ENCODE measurements at places on chromosomes 1 and 21.

GRCh38 chr1:216805233-216805632 is 82.0 kb upstream of the ESRRG start:
- no peak for DNase-seq

DNA sequence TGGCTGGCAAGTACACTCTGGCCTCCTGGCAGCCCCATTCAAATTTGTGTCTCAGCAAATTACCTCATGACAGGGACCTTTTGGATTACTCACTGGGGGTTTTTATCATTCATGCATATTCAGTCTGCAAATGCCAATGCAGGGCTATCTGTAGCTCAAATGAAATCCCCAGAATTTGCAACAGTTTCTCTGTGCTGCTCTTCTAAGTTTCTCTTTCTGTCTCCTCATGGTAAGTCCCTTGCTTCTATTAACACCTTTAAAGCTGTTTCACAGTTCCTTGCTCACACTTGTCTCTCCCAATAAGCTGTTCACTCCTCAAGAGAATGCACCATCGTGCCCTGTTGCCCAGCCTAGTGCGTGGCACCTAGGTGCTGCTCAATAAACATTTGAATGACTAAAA is 3.3 kb upstream of the FAM78B start:
- no peak for DNase-seq

DNA sequence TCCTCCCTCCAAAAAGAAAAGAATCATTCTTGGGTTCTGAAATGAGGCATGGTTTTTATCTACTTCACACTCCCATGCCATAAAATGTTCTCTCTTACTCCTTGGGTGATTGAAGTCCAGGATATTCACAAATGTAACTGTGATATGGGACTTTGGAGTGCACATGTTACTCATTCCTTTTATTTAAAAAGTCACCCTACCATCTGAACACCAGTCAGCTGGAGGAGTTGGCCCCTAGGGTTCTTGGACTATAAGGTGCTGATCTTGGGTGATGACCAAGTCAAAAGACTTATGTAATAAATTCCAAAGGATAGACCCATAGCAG is 128.4 kb downstream of the CLIC6 start:
- DNase-seq: no peak

DNA sequence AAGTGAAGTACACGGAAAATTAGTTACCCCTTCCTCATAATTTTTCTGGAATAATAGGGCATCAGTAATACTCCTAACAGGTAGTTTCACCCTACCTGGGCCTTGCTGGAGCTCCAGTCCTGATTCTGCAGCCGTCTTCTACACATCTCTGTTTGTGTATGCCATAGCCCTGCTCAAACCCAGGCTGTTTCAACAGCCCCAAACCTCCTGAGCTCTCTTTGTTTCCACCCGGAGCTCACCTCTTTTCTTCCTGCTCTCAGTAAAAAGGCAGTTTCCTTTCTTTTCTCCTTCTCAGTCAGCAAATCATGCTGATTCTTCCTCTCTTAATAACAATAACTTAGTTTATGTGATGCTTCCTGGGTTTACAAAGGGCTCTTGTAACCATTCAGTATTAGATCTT is 355.1 kb upstream of the RUNX1 start:
- no peak for DNase-seq

- no peak for DNase-seq
Measured at GRCh38 chr1:217135987-217136894, 413.0 kb upstream of the ESRRG start.

DNA sequence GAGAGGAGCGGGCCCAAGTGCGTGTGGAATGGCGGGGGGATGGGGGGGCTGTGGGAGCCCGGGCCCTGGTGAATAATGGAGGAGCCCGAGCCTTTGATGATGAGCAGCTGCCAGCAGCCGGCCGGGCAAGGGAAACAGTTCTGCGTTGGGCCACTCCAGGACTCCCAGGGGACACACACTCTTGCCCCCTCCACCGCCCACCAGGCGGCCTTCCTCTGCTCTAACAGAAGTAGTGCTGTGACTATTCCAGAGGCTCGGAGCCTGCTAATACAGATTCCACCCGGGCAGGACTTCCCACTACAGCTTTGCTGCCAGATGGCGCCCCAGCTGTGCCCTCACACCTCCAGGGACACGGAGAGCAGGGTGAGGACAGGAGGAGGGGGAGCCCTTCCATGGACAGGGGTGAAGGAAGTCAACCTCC is 48.2 kb upstream of the LRP8 start:
- no peak for DNase-seq

DNA sequence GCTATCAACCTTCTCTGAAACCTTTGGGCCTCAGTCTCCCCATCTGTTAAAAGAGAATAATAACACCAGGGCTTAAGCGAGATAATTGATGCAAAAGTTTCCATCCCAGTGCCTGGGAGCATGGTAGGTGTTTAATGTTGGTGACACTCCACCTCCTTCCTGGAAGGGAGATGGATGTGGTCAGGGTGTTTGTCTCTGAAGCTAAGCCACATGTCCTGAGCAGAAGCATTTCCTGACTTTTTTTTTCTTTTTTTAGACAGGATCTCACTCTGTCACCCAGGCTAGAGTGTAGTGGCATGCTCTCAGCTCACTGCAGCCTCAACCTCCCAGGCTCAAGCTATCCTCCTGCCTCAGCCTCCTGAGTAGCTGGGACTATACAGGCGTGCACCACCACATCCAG is 72.6 kb upstream of the HMGB4 start:
- DNase-seq: no peak

- no peak for DNase-seq
Measured at GRCh38 chr1:246447501-246447900, 59.6 kb downstream of the SMYD3 start.

GRCh38 chr1:9842073-9842711 is 18.4 kb upstream of the CLSTN1 start:
- DNase-seq: no peak

GRCh38 chr1:44539991-44540730 is 134.1 kb downstream of the TMEM53 start:
- no peak for DNase-seq

DNA sequence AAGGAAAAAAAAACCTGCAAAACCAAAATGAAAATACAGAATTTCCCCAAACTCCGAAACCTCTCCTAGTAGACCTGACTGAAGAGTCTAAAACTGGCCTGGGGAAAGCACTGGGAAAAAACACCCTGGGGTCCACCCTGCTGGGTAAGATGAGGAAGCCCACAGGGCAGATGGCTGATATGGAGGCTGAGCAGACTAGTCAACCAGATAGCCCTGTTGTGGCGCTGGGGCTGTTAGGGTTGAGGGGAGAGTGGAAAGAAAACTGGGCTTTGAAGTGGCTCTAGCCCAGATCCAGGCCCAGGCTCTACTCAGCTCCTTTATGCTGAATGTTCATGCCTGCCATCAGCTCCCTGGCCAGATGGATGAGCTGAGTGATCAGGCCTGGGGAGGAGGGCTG is 6.8 kb upstream of the SLAMF1 start:
- no peak for DNase-seq

GRCh38 chr1:64769482-64769881 is 24.6 kb downstream of the RAVER2 start:
- DNase-seq: no peak

GRCh38 chr21:45470087-45470515 is 65.1 kb downstream of the COL18A1 start:
- no peak for DNase-seq

GRCh38 chr1:225260319-225260718 is 167.5 kb downstream of the LBR start:
- DNase-seq: no peak

DNA sequence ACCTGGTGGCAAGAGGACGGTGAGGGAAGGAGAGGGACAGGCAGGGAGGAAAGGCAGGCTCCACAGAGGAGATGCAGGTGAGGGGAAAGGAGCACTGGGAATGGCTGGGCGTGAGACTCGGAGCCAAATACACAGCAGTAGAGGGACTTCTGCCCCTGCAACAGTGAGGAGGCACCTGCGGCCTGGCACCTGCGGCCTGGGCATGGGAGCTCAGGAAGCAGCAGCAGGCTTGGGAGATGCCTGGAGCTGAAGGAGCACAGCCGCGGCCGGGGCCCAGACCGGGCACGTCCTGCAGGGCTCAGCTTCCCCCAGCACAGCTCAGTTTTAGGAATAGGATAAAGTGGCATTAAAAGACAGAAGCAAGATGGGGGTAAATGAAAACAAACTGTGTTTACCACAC is 20.9 kb upstream of the TSPEAR start:
- no peak for DNase-seq

- no peak for DNase-seq
Measured at GRCh38 chr1:75720820-75721219, 3.7 kb upstream of the ACADM start.

DNA sequence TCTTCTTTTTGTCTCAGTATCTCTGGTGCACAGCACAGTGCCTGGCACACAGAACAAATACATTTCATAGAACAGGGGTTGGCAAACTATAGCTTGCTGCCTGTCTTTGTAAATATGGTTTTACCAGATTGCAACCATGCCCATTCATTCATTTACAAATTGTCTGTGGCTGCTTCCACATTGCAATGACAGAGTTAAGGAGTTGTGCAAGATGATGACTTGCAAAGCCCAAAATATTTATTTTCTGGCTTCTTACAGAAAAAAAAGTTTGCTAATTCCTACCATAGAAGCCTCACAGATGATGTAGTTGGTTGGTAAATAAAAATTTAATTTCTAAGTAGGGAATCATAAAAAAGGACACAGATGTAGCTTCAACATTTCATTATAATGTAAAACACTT is 11.2 kb upstream of the HMGB4 start:
- no peak for DNase-seq

GRCh38 chr1:219587801-219588561 is 24.9 kb downstream of the ZC3H11B start:
- DNase-seq: no peak

- DNase-seq: no peak
Measured at GRCh38 chr1:46464915-46465314, 24.7 kb upstream of the DMBX1 start.

GRCh38 chr1:225435957-225436392 is 8.1 kb upstream of the LBR start:
- DNase-seq: no peak

DNA sequence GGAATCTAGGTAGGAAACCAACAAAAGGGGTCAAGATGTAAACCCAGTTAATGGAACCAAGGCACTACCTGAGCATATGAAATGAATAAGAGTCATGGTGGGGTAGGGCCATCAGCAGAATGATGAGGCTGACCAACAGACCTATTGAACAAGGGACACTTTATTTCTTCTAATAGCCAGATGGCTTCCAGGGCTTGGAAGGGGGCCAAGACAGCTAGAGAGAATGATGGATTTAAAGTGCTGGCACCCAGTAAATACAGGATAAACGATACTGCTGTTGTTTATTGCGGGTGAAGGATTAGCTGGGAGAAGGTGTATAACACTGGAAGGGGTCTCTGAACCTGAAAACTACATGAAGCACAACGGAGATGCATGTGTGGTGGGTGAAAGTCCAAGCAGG is 15.6 kb downstream of the DDAH1 start:
- DNase-seq: no peak

DNA sequence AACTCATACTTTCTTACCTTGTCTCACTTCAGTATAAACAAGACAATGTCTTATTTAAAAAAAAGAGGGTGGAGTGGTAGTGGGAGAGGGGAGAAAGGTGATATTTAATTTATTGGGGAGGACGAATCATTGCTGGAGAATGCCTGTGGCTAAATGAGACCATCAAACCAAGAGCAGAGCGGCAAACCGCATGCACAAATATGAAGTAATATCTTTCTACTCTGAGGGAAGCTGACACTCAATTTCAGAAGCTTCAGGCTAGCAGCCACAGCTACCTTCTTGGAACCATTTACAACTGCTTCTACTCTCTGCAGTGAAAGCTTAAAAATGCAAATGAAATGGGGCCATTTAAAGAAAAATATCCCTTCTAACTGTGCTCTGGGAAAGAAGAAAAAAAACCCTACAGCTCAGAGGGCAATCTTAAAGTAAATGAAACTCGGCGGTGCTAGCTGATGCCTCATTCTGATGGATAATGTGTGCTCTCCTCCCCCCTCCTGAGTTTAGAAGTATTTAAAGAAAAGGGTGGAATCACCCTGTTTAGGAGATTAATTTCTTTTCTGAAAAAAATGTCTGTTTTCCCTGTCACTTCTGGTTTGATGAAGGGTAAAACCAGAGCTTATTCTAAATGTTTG is 178.2 kb upstream of the CAMK1G start:
- DNase-seq: no peak

GRCh38 chr21:45937721-45938452 is 43.7 kb upstream of the COL6A1 start:
- no peak for DNase-seq

DNA sequence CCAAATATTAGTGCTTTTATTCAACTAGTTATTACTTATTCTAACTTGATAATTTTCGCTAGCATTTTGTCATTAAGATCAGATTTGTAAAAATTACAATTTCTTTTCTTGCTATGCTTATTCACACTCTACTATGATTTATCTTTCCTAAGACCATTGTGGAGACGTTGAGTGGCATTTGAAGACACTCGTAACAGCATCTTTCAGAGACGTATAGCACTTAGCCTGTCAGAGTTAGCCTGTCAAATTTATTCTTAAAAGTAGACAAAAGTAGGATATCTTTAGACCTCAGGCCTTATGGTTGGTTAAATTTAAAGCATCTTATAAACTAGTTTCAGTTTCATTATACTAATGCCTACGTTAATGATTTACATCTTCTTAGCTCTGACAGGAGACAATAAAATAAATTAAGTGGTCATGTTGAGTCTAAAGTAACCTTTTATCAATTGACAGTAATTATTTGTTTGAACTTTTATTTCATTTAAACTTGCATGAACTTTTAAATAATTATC is 1410.1 kb downstream of the MRPL39 start:
- DNase-seq: peak; percentile 19
